ENCODE measurements at places on chromosomes 2 and 18.

DNA sequence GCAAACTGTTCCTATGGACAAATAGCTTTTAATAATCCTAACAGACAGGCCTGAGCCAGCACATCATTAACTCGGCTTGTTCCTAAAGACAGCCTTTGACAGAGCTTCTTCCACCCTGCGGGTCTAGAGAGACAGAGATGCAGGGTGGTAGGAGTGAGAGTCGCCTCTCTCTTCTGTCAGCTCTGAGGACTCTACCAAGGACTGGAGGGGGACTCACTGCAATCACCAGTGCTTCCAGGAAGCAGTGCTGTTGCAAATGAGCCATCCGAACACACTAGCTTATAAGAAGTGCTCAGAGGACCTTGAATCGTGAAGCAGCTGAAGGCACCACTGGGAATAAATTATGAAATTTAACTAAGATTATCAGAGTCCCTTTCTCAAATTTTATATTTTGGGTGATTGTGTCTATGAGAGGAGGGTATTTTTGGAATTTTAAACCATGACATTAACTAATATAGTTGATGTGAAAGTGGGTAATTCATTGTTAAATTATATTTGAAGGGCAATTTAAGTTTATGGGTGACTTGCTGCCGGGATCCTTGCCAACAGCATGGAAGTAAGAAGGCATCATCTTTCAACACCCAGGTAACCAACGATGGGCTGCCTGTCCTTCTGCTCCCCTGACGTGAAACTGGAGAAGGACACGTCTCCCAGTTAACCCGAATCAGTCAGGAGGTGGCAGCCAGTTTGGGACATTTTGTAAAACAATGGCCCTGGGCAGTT lies 43.6 kb upstream of the PXDN start:
- no peak for DNase-seq

DNA sequence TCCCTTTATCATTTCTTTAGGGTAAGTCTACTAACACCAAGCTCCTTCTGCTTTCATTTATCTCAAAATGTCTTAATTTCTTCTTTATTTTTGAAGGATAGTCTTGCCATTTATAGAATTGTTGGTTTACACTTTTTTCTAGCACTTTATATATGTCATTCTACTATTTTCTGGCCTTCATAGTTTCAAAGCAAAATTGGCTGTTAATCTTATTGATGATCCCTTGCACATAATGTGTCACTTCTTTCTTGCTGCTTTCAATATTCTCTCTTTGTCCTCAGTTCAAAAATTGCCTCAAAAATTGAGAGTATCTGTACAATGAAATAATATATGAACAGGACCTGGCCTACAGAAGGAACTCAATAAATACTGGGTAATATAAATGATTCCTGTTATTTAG lies 7.9 kb upstream of the TANK start:
- no peak for DNase-seq

GRCh38 chr2:102622646-102623045 lies 3.3 kb downstream of the SLC9A2 start:
- no peak for DNase-seq

GRCh38 chr2:169469952-169470572 lies 9.2 kb upstream of the BBS5 start:
- no peak for DNase-seq

DNA sequence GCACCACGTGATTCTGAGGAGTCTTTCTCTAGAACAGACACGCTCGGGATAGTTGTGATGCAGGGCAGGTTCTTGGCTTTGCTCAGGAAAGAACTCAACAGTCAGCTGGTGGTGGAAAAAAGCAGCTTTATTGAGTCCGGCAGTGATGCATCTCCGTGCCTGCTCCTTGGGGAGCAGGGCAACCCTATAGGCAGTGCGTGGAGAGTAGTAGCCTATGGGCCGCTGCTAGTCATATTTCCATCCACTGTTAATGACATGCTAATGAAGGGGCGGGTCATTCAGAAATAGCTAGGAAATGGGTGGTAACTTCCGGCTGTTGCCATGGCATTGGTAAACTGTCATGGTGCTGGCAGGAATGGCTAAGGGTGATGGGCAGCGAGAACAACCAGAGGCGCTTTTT lies 11.6 kb upstream of the ACKR3 start:
- no peak for DNase-seq

DNA sequence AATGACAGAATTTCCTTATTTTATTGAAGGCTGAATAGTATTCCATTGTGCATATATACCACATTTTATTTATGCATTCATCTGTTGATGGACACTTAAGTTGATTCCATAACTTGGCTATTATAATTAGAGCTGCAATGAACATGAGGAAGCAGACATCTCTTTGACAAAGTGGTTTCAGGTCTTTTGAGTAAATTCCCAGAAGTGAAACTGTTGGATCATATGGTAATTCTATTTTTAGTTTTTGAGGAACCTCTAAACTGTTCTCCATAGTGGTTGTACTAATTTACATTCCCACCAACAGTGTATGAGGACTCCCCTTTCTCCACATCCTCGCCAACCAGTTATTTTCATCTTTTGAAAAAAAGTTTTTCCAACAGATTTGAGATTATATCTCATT lies 77.5 kb downstream of the TMEM200C start:
- no peak for DNase-seq

Data from stimulated activated CD8-positive, alpha-beta memory T cell treated with anti-CD3 and anti-CD28 coated beads, Interleukin-15, amount 100 ng/mL, for 24 hours (primary cell).